Stimulated activated CD4-positive, alpha-beta T cell treated with anti-CD3 and anti-CD28 coated beads, Interleukin-4, amount 100 ng/mL, for 4 hours (primary cell): ENCODE measurements at places on chromosomes 5 and 9.
A peak's percentile ranks its signal among the peaks of the same experiment; 100 is the strongest.

GRCh38 chr5:119596046-119596445 lies 33.3 kb upstream of the FAM170A start:
- no peak for DNase-seq

DNA sequence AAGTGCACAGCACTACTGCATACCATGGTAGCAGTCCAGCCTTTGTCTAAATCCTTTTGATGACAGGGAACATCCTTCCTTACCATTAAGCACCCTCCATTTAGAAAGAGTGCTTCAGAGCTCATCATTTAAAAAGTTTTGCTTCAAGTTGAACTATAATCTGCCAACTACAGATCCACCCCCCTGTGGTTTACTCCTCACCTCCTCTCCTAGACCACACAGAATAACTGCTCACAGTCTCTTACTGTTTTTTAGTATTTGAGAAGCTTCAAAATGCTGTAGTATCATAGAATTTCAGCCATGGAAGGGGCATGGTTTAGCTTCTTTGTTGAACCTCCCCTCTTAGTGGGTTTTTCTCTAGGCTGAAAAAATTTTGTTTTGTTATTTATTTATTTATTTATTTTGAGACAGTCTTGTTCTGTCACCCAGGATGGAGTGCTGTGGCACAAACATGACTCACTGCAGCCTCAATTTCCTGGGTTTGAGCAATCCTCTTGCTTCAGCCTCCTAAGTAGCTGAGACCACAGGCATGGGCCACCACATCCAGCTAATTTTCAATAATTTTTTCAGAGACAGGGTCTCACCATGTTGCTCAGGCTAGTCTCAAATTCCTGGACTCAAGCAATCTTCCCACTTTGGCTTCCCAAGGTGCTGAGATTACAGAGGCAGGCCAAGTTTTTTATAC lies 384.3 kb upstream of the RFX3 start:
- no peak for DNase-seq

DNA sequence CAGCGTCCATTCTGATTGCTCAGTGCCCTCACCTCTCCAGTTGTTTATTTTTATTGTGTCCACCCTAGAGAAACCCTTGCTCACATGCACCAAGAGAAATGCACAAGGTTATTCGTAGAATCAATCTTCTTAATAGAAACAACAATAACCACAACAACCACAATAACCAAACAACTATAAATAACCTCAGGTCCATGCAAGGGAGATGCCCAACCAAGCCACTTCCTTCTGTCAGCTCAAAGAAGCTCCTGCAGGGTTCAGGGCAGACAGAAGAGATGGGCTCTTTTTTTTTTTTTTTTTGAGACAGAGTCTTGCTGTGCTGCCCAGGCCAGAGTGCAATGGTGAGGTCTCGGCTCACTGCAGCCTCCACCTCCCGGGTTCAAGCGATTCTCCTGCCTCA lies 14.9 kb upstream of the TCOF1 start:
- DNase-seq: no peak

DNA sequence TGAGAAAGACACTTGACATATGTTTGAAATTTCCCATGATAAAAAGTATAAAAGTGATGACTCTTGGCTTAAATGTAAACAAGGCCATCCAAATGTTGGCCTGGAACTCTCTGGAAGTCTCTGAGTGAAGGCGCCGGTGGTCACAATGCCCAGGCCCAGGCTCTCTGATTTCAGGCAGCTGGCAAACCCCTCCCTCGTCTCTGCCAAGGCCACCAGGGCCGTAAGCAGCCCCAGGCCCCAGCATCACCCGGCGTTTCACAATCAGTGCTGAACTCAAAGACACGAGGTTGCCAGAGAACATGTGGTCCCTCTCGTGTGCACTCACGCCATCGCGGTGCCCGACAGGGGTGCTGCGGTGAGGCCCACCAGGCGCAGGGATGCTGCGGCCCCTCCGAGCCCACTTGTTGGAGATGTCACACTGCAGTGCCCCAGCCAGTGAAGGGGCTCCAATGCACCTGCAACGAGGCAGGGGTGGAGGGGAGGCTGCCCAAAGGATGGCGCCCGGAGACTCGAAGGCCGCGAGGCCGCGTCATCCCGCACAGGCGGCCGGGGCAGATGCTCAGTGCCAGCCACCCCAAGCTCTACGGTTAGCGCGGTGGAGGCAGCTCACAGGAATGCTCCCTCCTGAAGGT lies 15.0 kb downstream of the LPCAT1 start:
- DNase-seq: no peak

GRCh38 chr5:6185574-6185973 lies 192.8 kb downstream of the MED10 start:
- DNase-seq: no peak

- DNase-seq: no peak
Measured at GRCh38 chr9:131873891-131874440, 134.1 kb upstream of the RAPGEF1 start.

DNA sequence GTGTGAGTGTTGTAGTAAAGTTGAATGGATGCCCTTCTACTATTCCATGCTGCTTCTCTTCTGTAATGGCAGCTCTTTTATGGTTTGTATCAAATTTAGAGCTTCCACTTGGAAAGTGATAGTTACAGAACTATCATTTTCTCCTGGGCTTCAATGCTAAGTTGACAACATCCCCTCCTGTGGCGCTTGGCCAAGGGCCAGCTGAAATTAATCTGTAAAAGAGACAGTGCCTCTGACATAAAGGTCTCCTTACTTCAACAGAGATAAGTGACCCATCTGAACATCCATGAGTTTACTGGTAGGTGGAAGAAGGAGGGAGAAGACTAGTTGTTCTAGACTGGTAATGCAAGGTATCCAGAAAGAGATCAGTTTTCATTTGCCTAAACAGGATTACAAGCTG lies 39.7 kb downstream of the CHSY3 start:
- DNase-seq: no peak

- peak; percentile 35 for DNase-seq
Measured at GRCh38 chr5:178114325-178115135, 1.2 kb downstream of the N4BP3 start.

DNA sequence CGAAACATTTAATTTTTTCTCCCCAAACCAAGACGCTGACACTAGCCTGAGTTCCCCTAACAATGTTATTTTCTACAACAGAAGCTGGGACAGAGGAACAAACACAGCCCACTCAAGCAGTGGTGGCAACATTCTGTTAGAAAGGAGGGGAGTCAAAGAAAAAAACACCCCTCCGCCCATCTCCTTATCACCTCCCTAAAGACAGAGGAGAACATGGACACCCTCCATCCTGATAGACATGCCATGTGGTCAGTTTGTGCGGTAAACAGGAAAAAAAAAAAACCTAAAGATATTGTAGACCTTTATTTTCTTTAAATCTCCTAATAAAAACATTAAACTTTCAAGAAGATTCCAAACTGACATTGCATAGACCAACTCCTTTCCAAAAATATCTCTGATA lies 2.9 kb upstream of the DPM2 start:
- no peak for DNase-seq

DNA sequence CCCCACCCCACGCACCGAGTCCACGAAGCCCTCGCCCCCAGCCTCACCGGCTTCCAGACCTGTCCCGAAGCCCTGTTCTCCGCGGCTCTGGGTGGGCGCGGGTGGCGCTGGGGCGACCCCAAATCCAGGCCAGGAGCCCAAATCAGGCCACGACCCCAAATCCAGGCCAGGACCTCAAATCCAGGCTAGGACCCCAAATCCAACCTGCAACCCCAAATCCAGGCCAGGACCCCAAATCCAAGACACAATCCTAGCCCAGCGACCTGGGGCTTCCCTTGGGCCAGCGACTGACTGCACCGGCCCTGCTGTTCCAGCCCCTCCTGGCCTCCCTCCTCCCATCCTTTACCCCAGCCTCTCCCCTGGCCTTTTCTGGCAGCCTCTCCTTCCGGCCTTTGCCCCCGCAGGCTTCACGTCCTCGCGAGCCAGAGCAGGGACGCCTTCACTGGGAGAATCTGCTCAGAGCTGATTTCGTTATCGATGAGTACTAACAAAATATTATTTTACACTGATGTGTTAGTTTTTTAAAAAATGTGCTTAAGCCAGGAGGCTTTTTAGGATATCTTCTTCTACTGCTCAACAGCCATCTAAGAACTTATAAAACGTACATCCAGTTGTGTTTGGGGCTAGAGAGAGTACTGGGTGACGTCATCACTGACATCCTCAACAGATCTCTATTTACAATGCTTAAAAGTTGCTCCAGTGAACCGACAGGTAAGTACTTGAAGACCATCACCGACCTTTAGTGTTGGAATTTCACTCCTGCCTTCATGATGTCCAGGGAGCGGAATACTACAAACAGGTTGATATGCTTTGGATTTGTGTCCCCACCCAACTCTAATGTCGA lies 34.7 kb downstream of the TRIP13 start:
- no peak for DNase-seq

GRCh38 chr9:92965759-92966517 lies 18.6 kb downstream of the FGD3 start:
- no peak for DNase-seq

DNA sequence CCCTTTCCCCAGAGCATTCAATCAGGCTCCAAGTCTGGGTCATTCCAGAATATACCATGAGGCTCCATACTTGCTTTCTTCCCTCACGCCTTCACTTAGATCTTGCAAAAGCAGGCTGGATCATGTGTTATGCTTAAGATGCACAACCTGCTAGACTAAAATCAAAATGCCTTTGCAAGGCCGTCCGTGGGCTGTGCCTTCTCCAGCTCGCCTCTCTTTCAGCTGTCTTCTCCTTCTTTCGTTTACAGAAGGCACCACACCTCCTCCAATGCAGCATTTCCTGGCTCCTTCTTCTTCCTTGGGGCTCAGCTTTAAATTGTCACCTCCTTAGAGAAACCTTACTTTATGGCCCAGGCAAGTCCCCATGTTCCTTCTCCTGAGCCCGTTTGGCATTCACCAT lies 150.6 kb downstream of the ADCY2 start:
- DNase-seq: no peak

DNA sequence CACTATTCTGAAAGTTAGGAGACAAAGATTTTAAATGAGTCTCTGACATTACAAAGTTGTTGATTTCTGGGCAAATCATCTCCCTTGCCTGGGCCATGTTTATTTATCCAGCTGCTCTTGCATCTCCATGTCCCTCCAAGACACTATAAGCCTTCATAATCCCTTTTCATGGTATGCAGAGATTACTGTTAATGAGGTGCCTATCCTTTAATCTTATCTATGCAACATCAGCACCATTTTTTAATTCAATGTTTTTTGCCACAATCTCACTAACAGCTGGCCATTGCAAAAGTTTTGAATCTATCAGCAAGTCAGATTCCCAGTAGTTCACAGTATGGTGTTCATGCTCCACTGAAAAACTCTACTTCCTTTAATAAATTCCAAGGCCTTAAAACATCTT lies 108.5 kb upstream of the PTPRD start:
- DNase-seq: no peak

DNA sequence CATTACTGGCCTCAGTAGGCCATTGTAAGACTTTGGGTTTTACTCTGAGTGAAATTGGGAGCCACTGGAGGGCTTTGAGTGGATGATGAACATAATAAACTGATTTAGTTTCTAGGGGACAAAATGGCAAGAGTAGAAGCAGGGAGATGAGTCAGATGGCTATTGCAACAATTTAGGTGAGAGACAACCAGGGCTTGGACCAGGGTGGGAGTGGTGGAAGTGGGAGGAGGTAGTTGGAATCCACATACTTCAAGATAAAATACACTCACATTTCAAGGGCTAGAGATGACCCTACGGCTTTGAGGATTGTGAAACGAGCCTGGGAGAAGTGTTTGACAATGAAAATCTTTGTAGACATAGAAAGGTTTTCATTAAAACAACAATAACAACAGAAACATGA lies 136.3 kb downstream of the ACTBL2 start:
- no peak for DNase-seq

GRCh38 chr5:27474395-27474794 lies 436.0 kb upstream of the CDH9 start:
- no peak for DNase-seq
